Activated CD4-positive, alpha-beta memory T cell treated with anti-CD3 and anti-CD28 coated beads, Interleukin-2, amount 10 ng/mL, durations not matched to agents 7 days and 5 days (primary cell): ENCODE measurements at places on chromosomes 1 and 21. TPM values are rescaled to one million over a fixed set of nuclear protein-coding genes. Genes with fewer than 3 reads are reported as not detected.

DIO1 gene
- not detected for total RNA-seq

GRCh38 chr1:174036204-174036603, 14.0 kb upstream of the RC3H1 start:
- H3K36me3 ChIP-seq = no peaks in the 10 kb centered on the region
- H3K27me3 ChIP-seq = peaks cover 11% of the 10 kb centered on the region
- H3K4me3 ChIP-seq = no peak overlapping the region
- H3K27ac ChIP-seq = no peak overlapping the region

DNA sequence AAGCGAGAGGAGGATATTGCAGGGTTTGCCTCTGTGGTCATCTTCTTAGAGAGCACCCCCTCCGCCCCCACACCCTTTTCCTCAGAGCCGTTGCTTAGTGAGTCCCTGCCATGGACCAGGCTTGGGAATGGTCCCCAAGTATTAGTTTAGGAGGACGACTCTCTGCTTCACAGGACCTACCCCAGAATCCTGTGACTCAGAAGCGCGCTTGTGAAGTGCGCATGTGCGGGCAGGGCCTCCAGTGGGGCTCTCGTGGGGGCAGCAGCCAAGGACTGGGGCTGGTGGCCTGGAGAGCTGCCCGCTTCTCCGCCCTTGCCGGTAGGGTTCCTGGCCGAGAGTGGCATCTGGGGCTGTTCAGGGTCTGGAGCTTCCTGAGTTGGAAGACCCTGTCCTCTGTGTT, 37.3 kb upstream of the HMGN1 start:
- peak overlapping the region; percentile 66 for H3K27ac ChIP-seq
- H3K36me3 ChIP-seq = peaks cover 10% of the 10 kb centered on the region
- H3K4me1 ChIP-seq = peaks cover 55% of the 10 kb centered on the region

GRCh38 chr1:110860174-110860573, 12.8 kb upstream of the CD53 start:
- H3K4me1 ChIP-seq = peaks cover 11% of the 10 kb centered on the region
- H3K27ac ChIP-seq = no peak overlapping the region
- peaks cover 1% of the 10 kb centered on the region for H3K27me3 ChIP-seq
- DNase-seq = no peak
- no peak overlapping the region for H3K4me3 ChIP-seq

DNA sequence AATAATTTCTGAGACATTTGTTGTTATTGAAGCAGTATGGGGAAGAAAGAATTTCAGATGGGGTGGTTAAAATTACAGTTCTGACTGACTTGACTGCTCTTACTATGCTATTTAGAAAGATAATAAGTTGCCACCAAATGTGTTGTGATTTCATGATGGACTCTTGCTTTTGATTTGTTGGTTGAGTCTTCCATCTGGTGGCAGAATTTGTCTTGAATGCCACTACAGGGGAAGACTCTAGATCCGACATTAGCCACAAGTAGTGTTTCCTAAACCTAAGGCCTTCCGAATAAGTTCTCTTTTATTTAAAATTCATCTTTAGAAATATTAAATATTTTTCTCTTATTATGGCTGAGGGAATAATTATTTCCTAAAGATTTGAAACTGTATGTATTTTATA, 190.9 kb upstream of the ADGRL4 start:
- no peak for DNase-seq
- H3K4me1 ChIP-seq = peaks cover 1% of the 10 kb centered on the region
- no peaks in the 10 kb centered on the region for H3K36me3 ChIP-seq
- H3K4me3 ChIP-seq = no peak overlapping the region
- H3K27ac ChIP-seq = no peak overlapping the region
- H3K27me3 ChIP-seq = no peaks in the 10 kb centered on the region

DNA sequence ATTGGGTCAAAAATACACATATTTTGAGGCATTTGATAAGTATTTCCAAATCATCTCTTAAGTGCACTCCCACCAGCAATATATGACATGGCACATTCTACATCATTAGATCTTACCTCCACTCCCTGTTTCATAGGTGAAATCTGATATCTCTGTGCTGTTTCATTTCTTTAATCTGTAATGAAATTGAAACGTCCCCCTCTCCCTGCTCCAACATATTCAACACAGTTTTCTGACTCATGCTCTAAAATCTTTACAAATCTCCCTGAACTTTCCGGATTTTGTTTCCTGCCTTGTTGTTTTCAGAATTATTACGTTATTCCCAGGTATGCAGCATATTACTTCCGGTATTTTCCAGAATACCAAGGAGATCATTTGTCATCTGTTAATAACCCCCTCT, 66.1 kb upstream of the AKT3 start:
- no peak overlapping the region for H3K4me3 ChIP-seq
- DNase-seq = no peak
- H3K27ac ChIP-seq = no peak overlapping the region
- H3K27me3 ChIP-seq = peaks cover 45% of the 10 kb centered on the region

GRCh38 chr21:45103971-45104520, 29.7 kb downstream of the ADARB1 start:
- DNase-seq = no peak
- no peak overlapping the region for H3K4me3 ChIP-seq
- no peaks in the 10 kb centered on the region for H3K27me3 ChIP-seq
- peaks cover 46% of the 10 kb centered on the region for H3K4me1 ChIP-seq

DNA sequence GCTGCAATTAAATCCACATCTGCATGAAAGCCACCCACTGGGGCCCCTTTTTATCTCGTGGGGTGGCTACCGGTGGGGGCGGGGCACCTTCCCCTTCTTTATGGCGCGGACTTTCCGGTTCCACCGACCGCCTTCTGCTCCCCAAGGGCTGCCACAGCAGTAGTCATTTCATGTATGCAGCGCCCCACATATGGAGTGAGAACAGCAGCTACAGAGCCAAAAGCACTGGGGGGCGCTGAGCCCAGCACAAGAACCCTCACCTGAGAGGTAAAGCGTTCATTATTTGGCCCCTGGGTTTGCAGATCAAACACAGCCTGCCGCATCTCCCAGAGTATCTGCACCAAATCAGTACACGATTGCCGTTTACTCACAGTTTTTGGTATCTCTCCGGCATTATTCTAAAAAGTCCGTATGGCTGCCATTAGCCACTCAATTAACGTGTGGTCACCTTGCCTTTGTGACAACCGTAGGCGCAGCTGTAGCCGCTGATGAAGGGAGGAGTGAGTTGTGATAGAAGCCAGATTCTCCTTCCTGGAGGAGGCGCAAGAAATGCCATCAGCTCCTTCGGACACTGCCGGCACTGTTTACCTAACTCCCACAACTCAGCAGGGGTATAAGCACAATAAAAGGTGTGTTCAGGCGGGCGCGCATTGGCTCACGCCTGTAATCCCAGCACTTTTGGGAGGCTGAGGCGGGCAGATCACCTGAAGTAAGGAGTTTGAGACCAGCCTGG, 30.4 kb upstream of the CR2 start:
- DNase-seq = no peak
- H3K4me3 ChIP-seq = no peak overlapping the region
- H3K4me1 ChIP-seq = no peaks in the 10 kb centered on the region

- H3K36me3 ChIP-seq = no peaks in the 10 kb centered on the region
- no peak for DNase-seq
- no peak overlapping the region for H3K27ac ChIP-seq
- no peaks in the 10 kb centered on the region for H3K4me1 ChIP-seq
Measured at GRCh38 chr1:56477164-56478111, 101.9 kb downstream of the PLPP3 start.

- peaks cover 47% of the 10 kb centered on the region for H3K36me3 ChIP-seq
- H3K27ac ChIP-seq = no peak overlapping the region
- peaks cover 12% of the 10 kb centered on the region for H3K4me1 ChIP-seq
- DNase-seq = no peak
- H3K27me3 ChIP-seq = no peaks in the 10 kb centered on the region
Measured at GRCh38 chr1:28766532-28767183, 29.9 kb downstream of the YTHDF2 start.

RNU1-4 gene
- total RNA-seq = 1,570 TPM

LPGAT1 gene
- 52.6 TPM for total RNA-seq

DNA sequence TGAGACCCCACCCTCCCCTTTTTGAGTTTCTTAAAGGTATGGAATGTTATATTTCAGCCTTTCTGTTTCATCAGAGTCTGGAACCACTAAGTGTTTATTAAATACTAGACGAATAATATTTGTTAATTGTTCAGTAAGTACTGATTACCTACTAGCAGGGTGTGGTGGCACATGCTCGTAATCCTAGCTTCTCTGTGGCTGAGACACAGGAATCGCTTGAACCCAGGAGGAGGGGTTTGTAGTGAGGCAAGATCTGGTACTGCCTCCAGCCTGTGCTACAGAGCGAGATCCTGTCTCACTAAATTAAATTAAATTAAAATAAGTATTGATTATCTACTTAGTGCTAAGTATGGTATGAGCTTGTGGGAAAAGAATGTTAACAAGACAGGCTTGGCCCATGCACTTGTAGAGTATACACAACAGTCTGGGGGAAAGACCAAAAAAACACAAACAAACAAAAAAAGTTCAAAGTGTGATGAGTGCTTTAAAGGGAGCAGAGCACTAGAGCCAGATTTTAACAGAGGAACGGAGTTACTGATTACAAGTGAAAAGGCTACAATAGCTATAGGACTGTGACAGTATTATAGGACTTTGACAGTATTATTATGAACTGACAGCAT, 2.4 kb downstream of the CEPT1 start:
- peaks cover 25% of the 10 kb centered on the region for H3K36me3 ChIP-seq
- H3K4me3 ChIP-seq = no peak overlapping the region
- peaks cover 56% of the 10 kb centered on the region for H3K4me1 ChIP-seq
- H3K27me3 ChIP-seq = no peaks in the 10 kb centered on the region
- DNase-seq = no peak

- peak overlapping the region; percentile 20 for H3K4me3 ChIP-seq
- peaks cover 69% of the 10 kb centered on the region for H3K4me1 ChIP-seq
- H3K27me3 ChIP-seq = peaks cover 20% of the 10 kb centered on the region
- H3K36me3 ChIP-seq = peaks cover 19% of the 10 kb centered on the region
- peak overlapping the region; percentile 80 for H3K27ac ChIP-seq
Measured at GRCh38 chr1:209672705-209673630, 2.2 kb upstream of the G0S2 start.

LTN1 gene
- 25.8 TPM for total RNA-seq

GRCh38 chr1:17437260-17437579, 2.3 kb downstream of the RCC2 start:
- DNase-seq = no peak
- H3K36me3 ChIP-seq = peaks cover 51% of the 10 kb centered on the region
- peaks cover 57% of the 10 kb centered on the region for H3K4me1 ChIP-seq
- peak overlapping the region; percentile 64 for H3K27ac ChIP-seq
- peak overlapping the region; percentile 73 for H3K4me3 ChIP-seq

ADORA1 gene
- total RNA-seq = 0.40 TPM

RAB42 gene
- not detected for total RNA-seq

- peaks cover 30% of the 10 kb centered on the region for H3K4me1 ChIP-seq
- no peaks in the 10 kb centered on the region for H3K27me3 ChIP-seq
- H3K36me3 ChIP-seq = peaks cover 73% of the 10 kb centered on the region
- no peak overlapping the region for H3K27ac ChIP-seq
- no peak overlapping the region for H3K4me3 ChIP-seq
Measured at GRCh38 chr1:91736715-91737615, 149.0 kb downstream of the TGFBR3 start.

C1orf185 gene
- total RNA-seq = not detected

PDE9A gene
- total RNA-seq = 14.3 TPM

SEC22B gene
- total RNA-seq = 23.1 TPM

DNA sequence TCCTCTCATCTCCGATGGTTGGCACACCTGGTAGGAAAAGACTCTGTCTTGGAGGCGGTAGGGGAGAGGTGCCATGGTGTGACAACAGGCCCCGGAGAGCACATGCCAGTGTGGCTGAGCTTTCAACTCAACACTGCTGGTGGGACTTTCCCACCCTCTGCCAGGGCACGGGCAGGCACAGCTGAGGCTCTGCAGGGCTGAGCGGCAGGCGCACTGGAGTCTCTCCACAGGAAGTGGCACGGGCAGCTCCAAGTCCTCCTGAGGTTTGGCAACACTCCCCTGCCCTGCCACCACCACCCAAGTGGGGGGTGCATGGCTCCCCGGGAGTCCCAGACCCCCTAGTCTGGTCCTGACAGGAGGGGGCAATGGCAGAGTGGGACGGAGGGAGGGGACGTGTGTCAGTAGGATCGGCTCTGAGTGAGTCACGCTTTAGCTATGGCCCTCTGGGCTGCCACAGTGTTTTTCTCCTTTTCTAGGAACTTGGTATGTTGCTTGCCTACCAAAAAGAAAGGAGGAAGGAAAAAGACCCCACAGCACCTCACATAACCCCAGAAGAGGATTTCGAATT, 27.3 kb upstream of the EVA1B start:
- DNase-seq = peak; percentile 48
- H3K4me1 ChIP-seq = peaks cover 30% of the 10 kb centered on the region
- H3K27me3 ChIP-seq = no peaks in the 10 kb centered on the region
- H3K36me3 ChIP-seq = peaks cover 53% of the 10 kb centered on the region

- no peak overlapping the region for H3K4me3 ChIP-seq
- H3K27me3 ChIP-seq = no peaks in the 10 kb centered on the region
- DNase-seq = no peak
- no peak overlapping the region for H3K27ac ChIP-seq
- H3K36me3 ChIP-seq = no peaks in the 10 kb centered on the region
- H3K4me1 ChIP-seq = no peaks in the 10 kb centered on the region
Measured at GRCh38 chr1:178503849-178504248, 7.1 kb upstream of the CLEC20A start.

GRCh38 chr21:45859762-45860357, 121.7 kb upstream of the COL6A1 start:
- no peaks in the 10 kb centered on the region for H3K4me1 ChIP-seq
- no peaks in the 10 kb centered on the region for H3K27me3 ChIP-seq
- no peak overlapping the region for H3K27ac ChIP-seq
- H3K4me3 ChIP-seq = no peak overlapping the region
- no peaks in the 10 kb centered on the region for H3K36me3 ChIP-seq

NUP210L gene
- total RNA-seq = 0.08 TPM

DNA sequence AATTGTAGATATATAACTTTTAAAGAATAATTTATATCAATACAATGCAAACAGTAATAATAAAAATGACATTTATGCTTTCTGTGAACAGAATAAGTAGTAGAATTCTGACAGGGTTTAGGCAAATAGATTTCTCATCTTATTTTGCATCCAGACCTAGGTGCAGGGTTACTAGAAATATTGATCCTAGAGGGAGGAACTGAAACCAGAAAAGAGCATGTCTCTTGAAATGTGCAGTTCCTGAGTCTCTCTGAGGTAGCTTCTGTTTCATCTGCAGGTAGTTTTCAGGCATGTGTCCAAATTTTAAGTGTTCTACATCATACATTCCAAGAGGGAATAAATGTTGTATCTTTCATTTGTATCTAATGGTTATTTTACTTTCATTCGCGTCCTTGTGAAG, 631.9 kb upstream of the ADGRL4 start:
- DNase-seq = no peak
- H3K36me3 ChIP-seq = no peaks in the 10 kb centered on the region
- no peaks in the 10 kb centered on the region for H3K4me1 ChIP-seq
- H3K27ac ChIP-seq = no peak overlapping the region
- no peak overlapping the region for H3K4me3 ChIP-seq

DNA sequence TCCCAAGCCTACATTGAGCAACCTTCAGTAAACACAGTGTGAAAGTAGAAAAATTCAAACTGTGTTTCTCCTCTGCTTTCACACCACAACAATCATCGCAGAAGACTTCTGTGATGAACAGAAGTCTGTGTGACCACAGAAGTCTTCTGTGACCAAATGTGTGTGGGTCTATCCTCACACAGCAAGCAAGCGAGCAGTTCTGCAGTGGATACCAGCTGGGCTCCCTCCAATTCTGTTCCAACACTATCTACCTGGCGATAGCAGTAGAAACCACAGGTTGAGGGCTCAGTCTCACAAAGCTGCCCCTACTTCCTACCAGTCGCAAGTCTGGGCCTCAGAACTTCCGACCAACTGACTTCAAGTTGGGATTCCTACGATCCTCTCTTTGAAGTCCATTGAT, 21.0 kb upstream of the RAP1A start:
- H3K27me3 ChIP-seq = no peaks in the 10 kb centered on the region
- peaks cover 21% of the 10 kb centered on the region for H3K36me3 ChIP-seq
- H3K4me3 ChIP-seq = peak overlapping the region; percentile 24
- peaks cover 99% of the 10 kb centered on the region for H3K4me1 ChIP-seq

LIN28A gene
- not detected for total RNA-seq

MAEL gene
- total RNA-seq = 0.45 TPM
